ENCODE measurements at places on chromosomes 1 and 21.

GRCh38 chr1:201275253-201275666 is 8.0 kb upstream of the PKP1 start:
- no peak for DNase-seq

- DNase-seq = no peak
These were observed 61.5 kb downstream of the GNG12 start for GRCh38 chr1:67771749-67772148.

DNA sequence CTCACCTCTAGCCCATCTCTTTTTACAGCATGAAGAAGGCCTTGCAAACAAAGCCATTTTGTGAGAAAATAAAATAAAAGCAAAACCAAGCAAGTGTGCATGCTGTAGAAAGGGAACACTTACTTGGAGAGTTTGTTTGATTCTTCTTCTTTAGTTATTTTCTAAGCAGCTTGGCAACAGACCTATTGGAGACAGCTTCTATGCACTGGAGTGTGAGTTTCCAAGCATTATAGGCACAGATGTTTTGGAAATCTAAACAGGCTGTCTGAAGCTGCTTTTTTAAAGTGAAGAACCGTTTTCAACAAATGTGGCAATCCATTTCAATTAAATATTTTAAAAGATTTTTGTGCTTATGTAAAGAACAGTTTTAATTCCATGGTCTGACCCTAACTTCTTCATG is 76.6 kb downstream of the NGF start:
- no peak for DNase-seq

DNA sequence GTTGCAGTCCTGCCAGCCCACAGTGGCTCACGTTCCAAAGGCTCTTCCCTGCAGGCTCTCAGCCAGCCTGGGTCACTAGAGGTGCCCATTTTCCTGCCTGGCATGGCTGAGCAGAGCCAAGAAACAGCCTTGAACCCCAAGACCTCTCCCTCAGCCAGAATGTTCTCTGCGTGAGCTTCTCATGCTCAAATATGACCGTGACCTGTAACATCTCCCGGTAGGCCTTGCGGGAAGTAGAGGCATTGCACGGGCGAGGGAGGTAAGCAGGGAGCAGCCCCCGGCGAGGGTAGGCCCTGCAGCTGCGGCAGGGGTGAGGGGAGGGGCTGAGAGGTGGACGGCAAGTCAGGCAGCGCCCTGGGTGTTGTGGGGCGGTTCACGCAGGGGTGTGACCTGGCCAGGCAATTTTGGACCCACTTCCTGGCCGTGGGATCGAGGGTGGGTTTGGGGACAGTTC is 20.0 kb downstream of the RRP1 start:
- DNase-seq = no peak

- no peak for DNase-seq
These were observed 32.1 kb upstream of the ZNF362 start for GRCh38 chr1:33224166-33224707.

GRCh38 chr1:98480271-98480670 is 181.2 kb upstream of the SNX7 start:
- no peak for DNase-seq

- no peak for DNase-seq
These were observed 262.5 kb upstream of the B3GALT2 start for GRCh38 chr1:193448682-193449461.

- no peak for DNase-seq
These were observed 8.2 kb downstream of the ZSWIM5 start for GRCh38 chr1:45198185-45198584.

DNA sequence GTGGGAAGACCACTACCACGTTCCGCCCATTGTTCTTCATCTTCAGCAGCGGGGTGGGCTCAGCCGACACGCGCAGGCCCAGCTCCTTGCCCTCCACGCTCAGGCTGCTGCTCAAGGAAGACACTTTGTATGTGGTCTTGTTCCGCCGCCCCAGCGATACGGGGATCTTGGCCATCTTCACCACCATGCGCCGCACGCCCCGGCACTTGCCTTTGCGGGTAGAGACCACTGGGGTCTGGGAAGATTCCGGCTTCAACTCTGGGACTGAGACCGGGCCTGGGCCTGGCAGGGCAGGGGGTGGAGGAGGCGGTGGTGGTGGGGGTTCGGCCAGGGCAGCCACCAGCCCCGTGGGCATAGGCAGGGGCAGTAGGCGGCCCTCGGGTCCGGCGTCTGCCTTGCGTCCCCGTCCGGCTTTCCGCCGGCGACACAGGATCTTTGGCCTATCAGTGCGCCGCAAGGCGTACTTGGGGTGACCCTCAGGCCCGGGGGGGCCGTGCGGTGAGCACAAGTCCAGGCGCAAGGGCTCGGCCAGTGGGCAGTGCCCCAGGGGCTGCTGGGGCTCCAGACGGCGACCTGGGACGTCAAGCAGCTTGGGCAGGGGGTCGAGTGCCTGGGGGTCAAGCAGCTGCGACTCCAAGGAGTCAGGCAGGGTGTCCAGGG is 53.3 kb downstream of the AHDC1 start:
- DNase-seq = no peak

DNA sequence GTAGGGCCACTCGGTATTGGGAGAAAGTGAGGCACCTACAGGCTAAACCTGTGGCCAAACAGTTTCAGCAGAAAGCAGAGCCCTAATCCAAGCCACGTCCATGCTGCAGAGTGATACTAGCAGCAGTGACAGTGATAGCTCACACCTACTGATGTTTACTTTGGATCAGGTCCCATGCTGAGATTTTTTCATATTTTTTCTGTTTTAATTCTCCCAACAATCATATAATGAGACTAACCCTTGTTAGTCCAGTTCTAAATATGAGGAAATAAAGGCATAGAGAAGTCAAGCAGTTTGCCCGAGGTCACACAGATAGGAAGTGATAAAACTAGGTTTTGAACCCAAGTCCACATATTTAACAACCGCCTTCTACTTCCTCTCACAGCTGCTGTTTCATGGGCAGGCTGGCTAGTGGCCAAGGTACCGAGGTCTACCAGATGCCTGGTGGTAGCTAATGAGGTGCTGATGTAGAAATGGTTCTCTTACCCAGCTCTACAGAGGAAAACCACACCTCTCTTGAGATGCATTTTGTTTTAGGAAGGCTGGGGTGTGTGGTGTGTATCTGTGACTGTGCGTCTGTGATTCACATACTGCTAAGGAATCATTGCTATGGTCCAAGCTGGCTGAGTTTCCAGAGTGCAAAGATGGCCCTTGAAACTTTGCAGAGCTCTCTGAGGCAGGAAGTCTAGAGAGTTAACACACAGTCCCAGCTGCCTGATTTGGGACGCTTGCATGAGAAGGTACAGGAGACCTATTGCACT is 80.3 kb upstream of the ARTN start:
- DNase-seq = no peak

- DNase-seq = no peak
These were observed 472.4 kb upstream of the PRMT6 start for GRCh38 chr1:106584107-106584506.

DNA sequence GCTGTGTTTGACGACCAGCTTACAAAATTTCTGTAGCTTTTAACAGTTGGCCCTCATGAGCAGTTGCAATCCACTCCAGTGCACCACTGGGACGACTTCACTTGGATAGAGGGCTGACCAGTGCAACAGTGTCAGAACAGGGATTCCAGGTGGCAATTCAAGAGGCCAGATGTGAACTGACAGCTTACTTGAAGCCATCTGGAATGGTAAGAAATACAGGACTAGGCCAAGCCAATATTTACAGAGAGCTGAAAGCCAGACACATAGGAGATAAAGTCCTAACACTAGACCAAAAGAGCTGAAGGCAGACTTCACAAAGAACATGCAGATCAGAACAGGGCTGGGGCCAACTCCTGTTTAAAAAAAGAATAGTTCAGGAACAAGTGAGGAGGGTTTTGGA is 93.5 kb upstream of the NFIA start:
- no peak for DNase-seq

DNA sequence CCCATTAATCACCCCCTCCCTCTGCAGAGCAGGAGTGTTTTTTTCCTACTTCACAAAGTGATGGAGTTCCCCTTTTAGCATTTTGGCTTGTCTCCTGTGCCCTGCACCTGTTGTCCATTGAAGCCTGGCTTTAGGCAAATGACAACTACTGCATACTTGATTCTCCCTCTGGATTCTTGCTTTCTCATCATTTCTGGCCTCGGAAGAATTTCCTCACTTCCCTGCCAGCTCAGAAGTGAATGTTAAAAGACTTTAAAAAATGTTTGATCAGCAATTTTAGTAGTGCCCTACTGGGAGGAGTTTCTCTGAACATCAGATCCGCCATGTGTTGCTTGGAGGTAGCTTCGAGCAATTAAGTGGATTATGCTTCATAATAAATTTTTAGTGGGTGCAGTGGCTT is 28.1 kb downstream of the RCOR3 start:
- no peak for DNase-seq

- no peak for DNase-seq
These were observed 20.6 kb upstream of the RCAN3 start for GRCh38 chr1:24481843-24482610.

GRCh38 chr1:198623752-198624647 is 14.8 kb upstream of the PTPRC start:
- DNase-seq = no peak

Measured in cortex of kidney (tissue), 1 donor.